ENCODE measurements at places on chromosomes 7 and 10. TPM values are rescaled to one million over a fixed set of nuclear protein-coding genes. Genes with fewer than 3 reads are reported as not detected.
A peak's percentile ranks its signal among the peaks of the same experiment; 100 is the strongest.

DNA sequence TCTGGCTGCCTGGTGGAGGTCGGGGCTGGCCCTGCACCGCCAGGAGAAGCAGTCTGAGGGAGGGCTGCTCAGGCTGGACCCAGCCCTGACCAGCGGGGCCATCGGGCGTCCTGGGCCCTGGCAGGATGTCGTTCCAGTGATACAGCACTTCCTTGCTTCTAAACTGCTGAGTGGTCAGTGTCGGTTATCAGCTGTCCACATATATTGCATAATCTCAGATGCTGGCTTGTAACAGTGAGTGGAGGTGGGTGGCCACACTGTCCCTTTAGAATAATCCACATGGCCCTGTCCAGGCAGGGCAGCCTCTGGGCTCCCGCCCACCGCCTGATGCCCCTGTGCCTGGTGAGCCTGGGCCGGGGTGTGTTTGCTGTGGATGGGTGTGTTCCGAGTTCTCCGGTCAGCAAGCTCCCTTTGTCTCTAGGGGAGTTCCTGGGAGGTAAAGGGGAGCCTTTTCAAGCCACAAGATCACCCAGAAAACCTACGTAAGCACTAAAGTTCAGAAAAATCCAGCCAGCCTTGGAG is 86.1 kb downstream of the LHPP start:
- peaks cover 5% of the 10 kb centered on the region for H3K4me1 ChIP-seq
- no peaks in the 10 kb centered on the region for H3K27me3 ChIP-seq
- H3K27ac ChIP-seq: no peak overlapping the region

DNA sequence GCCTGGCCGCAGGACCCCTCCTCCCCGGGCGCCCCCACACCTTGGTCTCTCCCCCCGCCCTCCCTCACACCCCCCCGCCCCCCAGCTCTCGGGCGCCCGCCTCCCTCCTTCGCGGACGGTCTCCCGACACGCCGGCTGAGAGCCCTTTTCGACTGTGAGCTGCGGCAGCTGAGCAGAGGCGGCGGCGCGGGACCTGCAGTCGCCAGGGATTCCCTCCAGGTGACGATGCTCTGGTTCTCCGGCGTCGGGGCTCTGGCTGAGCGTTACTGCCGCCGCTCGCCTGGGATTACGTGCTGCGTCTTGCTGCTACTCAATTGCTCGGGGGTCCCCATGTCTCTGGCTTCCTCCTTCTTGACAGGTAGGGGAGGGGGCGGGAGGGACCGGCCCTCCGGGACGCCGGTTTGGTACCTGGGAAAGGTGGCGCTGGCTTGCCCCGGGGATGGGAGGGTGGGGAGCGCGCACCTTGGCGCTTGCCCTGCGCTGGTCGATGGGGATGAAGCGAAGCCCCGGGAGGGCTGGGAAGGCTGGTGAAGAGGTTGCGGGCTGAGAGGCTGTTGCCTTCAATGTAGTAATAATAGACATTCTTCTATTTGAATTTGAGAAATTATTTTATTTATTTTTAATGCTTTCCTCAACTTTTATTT is at the start of gene BMPER:
BMPER (plus strand) TSS at position 151 of the 644 bp plus-strand sequence; CDS start at position 226, 75 bp downstream.
- H3K27me3 ChIP-seq: peaks cover 71% of the 10 kb centered on the region
- peaks cover 2% of the 10 kb centered on the region for H3K36me3 ChIP-seq
- H3K4me3 ChIP-seq: peak within 1 kb of the TSS; percentile 79
- DNase-seq: no peak
- no peak within 1 kb of the TSS for H3K27ac ChIP-seq

- H3K27ac ChIP-seq: no peak overlapping the region
- H3K4me1 ChIP-seq: no peaks in the 10 kb centered on the region
- H3K4me3 ChIP-seq: no peak overlapping the region
Measured at GRCh38 chr7:83751217-83751616, 102.3 kb upstream of the SEMA3E start.

DNA sequence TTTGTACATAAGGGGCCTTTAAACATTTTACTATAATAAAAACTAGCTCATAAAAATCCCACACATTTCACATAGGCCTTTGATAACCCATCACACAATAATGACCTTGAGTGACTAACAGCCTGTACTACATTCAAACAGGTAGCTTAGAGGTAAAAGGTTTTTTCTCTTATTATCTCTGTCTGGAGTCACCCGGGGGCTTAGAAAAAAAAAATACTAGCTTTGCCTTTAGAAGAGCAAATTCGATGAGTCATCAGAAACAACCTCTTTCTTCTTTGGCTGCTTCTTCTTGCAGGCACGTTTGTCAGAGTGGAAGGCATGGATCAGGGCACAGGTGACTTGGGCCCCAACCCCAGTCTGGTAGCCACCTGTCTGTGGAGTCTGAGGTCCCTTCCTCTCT is 43.4 kb upstream of the ADO start:
- DNase-seq: no peak
- no peak overlapping the region for H3K4me3 ChIP-seq
- H3K36me3 ChIP-seq: no peaks in the 10 kb centered on the region

Gene FAM237B
- not detected for total RNA-seq

DNA sequence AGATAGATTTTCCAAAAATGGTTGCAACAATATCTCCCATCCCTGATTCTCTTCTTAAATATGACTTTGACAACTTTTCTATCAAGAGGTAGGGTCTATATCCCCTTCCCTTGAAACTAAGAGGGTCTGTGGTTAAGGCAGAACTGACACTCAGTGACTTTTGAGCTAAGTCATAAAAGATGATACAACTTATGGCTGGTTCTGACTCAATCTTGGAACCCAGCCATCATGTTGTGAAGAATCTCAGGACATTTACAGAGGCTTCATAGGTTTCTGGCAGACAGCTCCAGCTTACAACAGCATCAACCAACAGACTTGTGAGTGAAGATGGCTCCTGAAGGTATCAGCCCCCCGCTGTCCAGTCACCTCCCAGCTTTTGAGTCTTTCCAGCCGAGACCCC is 203.5 kb downstream of the RNLS start:
- H3K27ac ChIP-seq: no peak overlapping the region
- no peaks in the 10 kb centered on the region for H3K36me3 ChIP-seq
- H3K4me3 ChIP-seq: no peak overlapping the region
- peaks cover 6% of the 10 kb centered on the region for H3K4me1 ChIP-seq
- DNase-seq: no peak

- no peak for DNase-seq
- H3K27me3 ChIP-seq: peaks cover 47% of the 10 kb centered on the region
- no peak overlapping the region for H3K27ac ChIP-seq
- no peak overlapping the region for H3K4me3 ChIP-seq
- H3K36me3 ChIP-seq: no peaks in the 10 kb centered on the region
Measured at GRCh38 chr10:132849546-132850031, 63.6 kb upstream of the NKX6-2 start.
